ENCODE measurements at places on chromosomes 11 and 22.

DNA sequence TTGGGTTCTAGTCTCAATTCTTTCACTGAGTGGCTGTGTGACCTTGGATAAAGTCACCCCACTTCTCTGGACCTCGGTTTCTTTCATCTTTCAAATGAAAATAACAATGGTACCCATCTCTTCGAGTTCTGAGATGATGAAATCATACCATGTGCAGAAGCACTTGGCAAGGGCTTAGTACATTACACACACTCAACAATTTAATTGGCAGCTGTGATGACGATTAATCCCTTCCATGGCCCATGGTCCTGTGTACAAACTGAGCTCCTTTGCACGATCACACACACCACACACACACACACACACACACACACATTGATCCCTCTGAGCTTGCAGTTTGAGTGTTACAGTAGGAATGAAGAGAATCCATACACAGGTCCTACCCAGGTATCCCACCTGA lies 103.4 kb upstream of the ASPHD2 start:
- DNase-seq: no peak

DNA sequence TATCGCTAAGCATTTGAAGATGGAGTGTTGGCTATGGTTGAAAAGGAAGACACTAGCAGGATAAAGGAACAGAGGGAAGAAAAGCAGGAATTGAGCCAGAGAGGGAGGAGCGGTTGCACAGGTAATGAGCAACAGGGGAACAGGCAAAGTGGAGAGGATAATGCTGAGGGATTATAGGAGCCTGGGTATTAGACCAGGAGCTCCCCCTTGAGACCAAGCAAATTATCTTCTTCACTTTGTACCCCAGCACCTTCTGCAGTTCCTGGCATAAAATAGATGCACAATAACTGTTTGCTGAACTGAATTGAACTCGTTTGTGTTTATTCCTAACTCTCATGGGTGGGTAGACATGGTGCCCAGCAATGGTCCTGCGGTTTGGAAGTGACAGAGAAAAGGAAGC lies 54.6 kb upstream of the OR5P2 start:
- no peak for DNase-seq

GRCh38 chr11:103031834-103032233 lies 60.1 kb downstream of the DCUN1D5 start:
- no peak for DNase-seq

- DNase-seq: no peak
Measured at GRCh38 chr22:44482776-44483175, 15.3 kb downstream of the RTL6 start.

DNA sequence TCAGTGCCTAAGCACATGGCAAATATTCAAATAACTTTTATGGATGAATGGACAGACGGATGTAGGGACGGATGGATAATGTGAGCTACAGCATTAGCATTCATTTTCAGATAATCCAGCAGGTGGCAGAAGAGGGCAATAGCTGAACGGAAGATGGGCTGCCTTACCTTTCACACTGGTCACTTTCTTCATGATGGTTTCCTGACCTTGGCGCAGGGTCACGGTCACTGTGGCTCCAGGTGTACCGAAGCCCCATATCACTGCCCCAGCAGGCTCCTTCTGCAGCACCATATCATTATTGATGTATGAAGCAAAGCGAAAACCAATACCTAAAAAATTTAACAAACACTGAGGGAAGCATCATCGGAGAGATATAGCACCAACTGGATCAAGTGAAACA lies 4.3 kb downstream of the SIAE start:
- no peak for DNase-seq

GRCh38 chr22:19943082-19944026 lies 1.7 kb upstream of the TXNRD2 start:
- DNase-seq: peak; percentile 77
